CD8-positive, alpha-beta memory T cell (primary cell): ENCODE measurements at places on chromosomes 2 and 18.
A peak's percentile ranks its signal among the peaks of the same experiment; 100 is the strongest.

DNA sequence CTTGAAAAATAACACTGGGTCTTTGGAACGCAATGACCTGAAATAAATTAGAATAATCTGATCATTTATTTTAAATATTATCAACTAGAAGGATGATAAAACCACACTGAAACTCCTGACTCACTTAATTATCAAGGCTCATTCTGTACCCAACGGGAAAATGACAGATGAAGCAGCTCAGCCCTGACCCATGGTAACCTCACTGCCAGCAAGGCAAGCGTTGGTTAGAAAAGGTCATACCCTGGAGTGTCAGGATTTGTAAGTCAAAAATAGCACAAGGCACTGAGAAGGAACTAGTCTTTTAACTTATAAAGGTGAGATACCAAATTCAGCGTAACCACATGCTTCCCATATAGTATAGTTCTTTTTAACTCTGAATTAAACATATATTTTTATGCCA is 277.5 kb downstream of the ETAA1 start:
- no peak for DNase-seq

GRCh38 chr18:57210716-57211411 is 64.0 kb downstream of the BOD1L2 start:
- DNase-seq = no peak

DNA sequence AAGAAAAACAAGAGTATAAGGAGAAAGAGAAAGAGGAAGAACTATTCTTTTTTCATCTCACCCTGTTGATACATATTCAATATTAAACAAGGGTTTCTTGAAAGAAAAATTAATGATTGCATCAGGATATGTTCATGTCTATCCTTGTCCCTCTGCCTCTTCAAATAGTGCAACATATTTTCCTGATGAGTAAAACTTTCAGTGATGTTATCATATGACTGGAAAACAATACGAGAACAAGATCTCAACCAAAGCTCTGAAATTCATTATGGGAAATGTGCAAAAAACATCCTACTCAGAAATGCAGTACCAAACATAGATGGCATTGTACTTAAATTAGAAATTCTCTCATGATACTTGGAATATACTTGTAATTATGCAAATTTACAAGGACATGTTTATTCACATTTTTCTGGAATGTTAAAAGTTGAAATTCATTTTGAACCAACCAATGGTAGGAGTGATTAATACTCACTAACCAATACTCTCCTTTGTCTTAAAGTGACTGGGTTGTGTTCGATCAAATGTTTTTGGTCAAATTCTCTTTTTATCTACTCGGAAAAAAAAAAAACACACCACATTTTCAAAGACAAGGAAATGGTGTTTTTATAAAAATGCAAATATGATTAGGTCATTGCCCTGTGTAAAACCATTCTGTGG is 148.9 kb upstream of the GULP1 start:
- DNase-seq = no peak

GRCh38 chr2:62382757-62383156 is 123.2 kb downstream of the TMEM17 start:
- DNase-seq = no peak

GRCh38 chr2:152466980-152467676 is 132.2 kb downstream of the FMNL2 start:
- DNase-seq = no peak

- no peak for DNase-seq
Measured at GRCh38 chr18:42604820-42605219, 510.7 kb downstream of the RIT2 start.

DNA sequence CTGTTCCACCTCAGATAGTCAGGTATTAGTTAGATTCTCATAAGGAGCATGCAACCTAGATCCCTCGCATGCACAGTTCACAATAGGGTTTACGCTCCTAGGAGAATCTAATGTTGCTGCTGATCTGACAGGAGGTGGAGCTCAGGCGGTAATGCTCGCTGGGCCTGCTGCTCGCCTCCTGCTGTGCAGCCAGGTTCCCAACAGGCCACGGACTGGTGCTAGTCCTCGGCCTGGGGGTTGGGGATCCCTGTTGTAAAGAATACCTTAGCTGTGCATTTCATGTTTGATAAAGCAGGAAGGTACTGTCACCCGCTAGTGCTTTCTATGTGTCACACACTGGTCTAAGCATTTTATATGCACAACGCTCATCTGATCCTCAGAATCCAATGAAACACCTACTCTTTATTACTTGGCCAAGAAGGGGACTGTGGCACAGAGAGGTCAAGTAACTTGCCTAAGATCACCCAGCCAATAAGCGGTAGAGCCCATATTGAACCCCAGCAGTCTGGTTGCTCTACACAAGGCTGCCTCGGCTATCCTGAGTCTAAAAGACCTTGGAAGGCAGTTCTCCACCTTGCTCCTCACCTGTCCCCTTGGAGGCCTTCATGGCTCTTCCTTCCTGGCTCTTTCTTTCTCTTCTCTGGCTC is 35.8 kb downstream of the SLC4A3 start:
- no peak for DNase-seq

- no peak for DNase-seq
Measured at GRCh38 chr2:67374949-67375348, 22.2 kb upstream of the ETAA1 start.

GRCh38 chr2:238235331-238235732 is 4.5 kb downstream of the HES6 start:
- DNase-seq = no peak

DNA sequence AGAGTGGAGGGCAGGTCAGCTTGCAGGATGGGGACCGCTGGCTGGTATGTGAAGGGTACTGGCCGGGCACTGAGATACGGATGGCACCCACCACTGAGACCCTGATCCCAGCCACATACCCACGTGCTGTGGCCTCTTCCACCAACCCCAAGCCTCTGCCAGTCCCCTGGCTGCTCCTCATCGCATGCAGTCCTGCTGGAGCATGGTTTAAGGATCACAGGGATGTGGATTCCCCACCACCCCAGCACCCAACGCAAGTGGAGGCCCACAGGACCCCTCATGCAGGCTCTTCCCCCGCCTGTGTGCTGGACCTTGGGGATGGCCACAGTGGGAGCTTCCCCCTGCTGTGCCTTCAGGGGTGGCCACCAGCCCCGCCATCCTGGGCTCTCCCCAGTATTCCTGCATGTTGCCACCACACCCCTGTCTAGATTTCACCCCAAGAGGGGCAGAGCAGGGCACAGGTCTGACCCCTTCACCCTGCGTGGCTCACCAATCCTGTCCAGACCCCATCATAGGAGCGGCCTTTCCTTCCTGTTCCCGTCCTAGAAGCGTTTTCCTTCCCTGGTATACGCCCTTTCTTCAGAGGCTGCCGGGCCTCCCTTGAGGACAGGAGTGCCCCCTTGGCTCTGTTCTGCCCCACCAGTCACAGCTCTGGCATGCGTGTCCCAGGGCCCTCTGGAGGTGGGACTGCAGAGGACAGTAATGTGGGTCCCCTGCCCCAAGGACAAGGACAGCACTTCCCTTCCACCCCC is 18.3 kb downstream of the MLPH start:
- DNase-seq = no peak

DNA sequence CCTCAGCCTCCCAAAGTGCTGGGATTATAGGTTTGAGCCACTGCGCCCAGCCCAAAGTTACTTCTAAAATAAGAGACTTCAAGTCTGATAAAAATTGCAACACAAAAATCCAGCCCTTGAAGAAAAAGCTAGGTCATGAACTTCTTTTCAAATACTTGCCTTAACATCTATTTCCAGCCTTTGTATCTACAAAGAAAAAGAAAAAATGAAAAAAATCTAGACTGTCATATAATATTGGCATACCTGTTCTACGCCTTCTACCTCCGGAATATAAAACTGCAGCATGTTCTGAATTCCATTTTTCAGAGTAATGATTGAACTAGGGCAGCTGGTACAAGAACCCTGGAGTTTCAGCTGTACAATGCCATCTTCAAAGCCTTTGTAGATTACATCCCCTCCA is 13.1 kb upstream of the GFPT1 start:
- no peak for DNase-seq

DNA sequence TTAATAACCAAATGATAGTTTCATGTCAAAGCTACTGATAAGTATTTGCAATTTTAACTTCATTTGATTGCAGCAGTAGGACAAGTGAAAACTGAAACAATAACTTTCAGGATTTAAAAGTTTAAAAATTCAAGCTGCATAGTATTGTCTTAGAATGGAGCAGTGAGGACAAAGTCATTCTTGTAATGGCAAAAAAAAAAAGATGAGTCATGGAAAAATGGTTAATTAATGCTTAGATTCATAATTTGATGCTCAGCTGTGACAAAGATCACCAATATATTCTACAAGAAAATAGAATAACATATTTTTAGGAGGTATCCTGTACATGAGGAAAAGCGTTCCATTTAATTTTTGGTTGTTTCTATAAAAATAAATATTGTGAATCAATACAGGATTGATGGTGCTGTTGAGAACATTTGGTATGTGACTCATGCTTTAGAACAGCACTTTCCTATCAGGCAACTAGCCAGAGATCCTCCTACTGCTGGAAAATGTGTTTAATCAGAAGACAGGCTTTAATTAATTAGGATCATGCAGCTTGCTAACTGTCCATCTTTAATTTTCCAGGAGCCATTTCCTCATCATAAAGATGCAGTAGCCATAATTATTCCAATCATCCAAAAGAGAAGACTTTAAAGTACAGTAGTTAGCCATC is 239.0 kb upstream of the MMADHC start:
- no peak for DNase-seq

GRCh38 chr2:118089139-118089800 is 999 bp downstream of the INSIG2 start:
- peak; percentile 8 for DNase-seq

DNA sequence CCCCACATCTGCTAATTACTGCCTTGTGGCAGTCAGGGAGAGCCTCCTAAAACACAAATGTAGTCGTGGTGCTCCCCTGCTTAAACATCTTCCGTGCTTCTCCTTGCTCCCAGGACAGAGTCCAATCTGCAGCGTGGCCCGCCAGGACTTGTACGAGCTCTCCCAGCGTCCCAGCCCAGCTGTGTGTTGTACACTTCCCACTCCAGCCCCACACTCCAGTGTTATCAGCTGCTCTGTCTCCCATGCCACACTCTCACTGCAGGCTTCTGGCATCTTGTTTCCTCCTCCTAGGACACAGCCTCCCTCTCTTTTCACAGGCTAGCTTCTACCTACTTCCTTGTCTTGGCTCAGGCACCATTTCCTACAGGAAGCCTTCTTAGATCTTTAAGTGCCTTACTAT is 199.4 kb downstream of the ALPK2 start:
- no peak for DNase-seq

DNA sequence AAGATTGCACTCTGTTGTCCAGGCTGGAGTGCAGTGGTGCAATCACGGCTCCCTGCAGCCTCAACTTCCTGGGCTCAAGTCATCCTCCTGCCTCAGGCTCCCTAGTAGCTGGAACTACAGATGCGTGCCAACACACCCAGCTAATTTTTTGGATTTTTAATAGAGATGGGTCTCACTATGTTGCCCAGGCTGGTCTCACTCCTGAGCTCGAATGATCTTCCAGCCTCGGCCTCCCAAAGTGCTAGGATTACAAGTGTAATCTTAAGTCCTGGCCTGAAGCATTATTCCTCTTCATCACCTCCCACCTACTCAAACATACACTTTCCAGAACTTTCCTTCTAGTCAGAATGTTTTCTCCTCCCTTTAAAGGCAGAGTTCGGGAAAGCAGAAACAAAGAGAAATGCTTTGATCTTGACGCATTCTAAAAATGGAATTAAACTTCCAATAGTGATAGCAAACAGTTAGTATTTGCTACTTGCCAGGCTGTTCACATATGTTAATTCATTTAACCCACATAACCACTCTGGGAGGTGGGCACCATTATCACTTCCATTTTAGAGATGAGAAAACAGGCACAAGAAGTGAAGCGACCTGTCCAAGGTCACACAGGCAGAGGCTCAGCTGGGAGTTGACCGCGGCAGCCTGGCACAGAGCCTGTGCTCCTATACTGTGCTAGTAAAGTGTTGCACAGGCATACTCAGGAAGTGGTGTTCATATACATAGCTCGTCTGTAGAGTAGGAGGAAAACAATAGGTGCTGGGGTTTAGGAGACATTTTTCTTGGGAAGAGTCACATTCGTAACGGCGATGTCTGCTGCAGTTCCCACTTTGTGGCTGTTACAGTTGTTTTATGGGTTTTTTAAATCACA is 24.6 kb downstream of the TEX44 start:
- DNase-seq = no peak

- DNase-seq = no peak
Measured at GRCh38 chr2:85468704-85469349, 50.3 kb downstream of the SH2D6 start.

DNA sequence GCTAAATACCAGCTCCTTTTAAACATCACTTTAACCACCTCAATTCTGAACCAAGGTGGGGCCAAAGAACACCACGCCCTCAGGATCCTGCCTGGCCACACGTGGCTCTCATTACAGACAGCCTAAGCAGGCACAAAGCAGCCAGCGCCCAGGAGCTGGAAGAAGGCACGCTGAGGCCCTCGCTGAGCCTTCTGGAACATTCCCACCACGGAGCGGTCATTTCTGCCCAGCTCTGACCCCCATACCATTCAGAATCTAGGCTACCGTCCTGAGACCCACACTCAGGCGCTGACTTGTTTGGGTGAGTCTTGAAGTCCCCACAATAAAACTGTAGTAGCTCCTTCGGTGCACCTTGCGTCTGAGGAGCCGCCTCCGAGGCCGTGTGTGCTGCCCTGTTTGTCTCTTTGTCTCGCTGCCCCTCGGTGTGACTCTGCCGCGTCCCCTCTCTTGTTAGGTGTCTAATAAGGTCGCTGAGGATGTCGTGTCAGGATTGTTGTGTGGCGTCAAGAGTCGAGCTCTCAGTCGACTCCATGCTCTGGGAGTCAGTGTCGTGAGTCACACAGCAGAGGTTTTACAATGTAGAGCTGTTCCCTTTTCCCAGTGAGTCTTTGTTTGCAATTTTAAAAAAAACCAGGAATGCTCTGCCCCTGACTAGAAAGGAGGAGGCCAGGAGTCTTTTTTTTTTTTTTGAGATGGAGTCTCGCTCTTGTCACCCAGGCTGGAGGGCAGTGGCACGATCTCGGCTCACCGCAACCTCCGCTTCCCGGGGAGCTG is 242.4 kb downstream of the KLHL29 start:
- no peak for DNase-seq

- DNase-seq = no peak
Measured at GRCh38 chr2:99171377-99172140, 9.3 kb downstream of the MITD1 start.

- DNase-seq = peak; percentile 6
Measured at GRCh38 chr2:113679457-113679856, 52.4 kb downstream of the RABL2A start.

GRCh38 chr2:85717308-85718008 is 23.3 kb downstream of the GNLY start:
- DNase-seq = no peak

- DNase-seq = peak; percentile 42
Measured at GRCh38 chr2:203689426-203690116, 16.9 kb upstream of the CD28 start.

GRCh38 chr2:4515871-4516761 is 812.7 kb downstream of the DCDC2C start:
- DNase-seq = no peak
